ENCODE measurements at places on chromosomes 6 and 20.
A peak's percentile ranks its signal among the peaks of the same experiment; 100 is the strongest.

DNA sequence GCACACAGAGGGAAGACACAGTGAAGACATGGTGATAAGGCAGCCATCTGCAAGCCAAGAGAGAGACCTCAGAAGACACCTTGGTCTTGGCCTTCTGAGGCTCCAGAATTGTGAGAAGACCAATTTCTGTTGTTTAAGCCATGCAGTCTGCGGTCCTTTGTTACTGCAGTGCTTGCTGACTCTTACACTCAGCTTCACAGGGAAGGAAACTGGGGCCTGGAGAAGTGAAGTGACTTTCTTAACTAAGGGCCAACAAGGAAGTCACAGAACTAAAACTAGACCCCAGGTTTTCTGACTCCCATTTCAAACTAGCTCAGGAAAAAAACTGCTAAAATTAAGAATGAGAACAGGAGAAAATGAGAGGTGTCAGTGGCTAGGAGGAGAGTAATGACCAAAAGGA lies 74.3 kb downstream of the TNFRSF21 start:
- DNase-seq = no peak

- no peak for DNase-seq
Observed at GRCh38 chr20:61902221-61902869, 163.3 kb downstream of the TAF4 start.

DNA sequence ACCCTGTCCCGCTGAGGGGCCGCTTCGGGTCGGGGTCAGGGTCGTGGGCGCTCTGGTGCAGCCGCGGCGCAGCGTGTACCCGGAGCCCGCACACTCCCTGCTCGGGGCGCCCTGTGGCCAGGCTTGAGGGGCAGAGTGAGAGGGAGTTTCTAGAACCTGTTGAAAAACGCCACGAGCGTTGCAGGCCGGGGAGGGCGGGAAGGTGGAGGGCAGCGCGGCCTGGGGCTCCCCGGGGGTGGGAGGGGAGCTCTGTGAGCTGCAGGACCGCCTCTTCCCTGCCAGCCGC lies 539 bp upstream of the BHLHE23 start:
- no peak for DNase-seq

GRCh38 chr20:25553819-25554296 lies 31.5 kb downstream of the NINL start:
- DNase-seq = peak; percentile 54

GRCh38 chr20:12936020-12936419 lies 72.8 kb upstream of the SPTLC3 start:
- no peak for DNase-seq

- no peak for DNase-seq
Observed at GRCh38 chr6:16320533-16321340, 82.3 kb downstream of the GMPR start.

DNA sequence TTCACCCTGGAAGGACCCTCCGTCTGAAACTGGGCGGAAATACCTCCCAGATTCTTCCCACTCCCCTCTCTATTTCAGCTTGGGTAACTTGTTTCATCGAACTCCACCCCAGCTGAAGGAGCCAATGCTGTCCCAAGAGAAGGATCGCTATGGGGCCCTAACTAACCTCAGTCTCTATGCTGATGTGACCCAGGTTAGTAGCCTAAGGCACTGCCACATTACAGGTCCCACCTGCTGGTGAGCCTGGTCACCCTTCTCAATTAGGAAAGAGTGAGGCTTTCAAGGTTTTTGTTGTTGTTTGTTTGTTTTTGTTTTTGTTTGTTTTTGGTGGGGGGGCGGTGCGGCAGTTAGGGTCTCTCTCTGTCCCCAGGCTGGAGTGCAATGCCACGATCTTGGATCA lies 168.4 kb downstream of the OR2B2 start:
- no peak for DNase-seq

- DNase-seq = no peak
Observed at GRCh38 chr6:160305926-160306713, 42.1 kb upstream of the SLC22A3 start.

DNA sequence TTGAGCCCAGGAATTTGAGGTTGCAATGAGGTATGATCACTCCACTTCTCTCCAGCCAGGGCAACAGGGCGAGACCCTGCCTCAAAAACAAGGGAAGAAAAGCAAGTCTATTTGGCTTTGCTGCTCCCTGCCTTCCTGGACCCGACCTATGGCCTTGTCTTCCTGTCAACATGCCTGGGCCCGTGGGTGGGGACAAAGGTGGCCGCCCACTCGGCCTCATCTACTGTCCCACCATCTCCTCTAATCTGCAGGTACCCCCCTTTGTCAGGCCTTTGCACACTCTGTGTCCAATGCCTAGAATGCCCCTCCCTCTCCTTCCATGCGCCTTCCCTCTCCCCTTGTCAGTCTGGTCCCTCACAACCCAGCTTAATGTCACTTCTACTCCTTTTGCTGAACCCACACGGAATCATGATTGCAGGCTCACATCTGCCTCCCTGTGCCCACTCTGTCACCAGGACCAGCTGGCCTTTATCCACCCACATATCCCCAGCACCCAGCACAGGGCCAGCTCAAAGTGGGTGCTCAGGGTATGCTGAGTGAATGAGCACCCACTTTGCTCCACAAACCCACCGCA lies 40.3 kb downstream of the MDFI start:
- no peak for DNase-seq

- peak; percentile 27 for DNase-seq
Observed at GRCh38 chr20:15446373-15446772, 1109.0 kb upstream of the FLRT3 start.

DNA sequence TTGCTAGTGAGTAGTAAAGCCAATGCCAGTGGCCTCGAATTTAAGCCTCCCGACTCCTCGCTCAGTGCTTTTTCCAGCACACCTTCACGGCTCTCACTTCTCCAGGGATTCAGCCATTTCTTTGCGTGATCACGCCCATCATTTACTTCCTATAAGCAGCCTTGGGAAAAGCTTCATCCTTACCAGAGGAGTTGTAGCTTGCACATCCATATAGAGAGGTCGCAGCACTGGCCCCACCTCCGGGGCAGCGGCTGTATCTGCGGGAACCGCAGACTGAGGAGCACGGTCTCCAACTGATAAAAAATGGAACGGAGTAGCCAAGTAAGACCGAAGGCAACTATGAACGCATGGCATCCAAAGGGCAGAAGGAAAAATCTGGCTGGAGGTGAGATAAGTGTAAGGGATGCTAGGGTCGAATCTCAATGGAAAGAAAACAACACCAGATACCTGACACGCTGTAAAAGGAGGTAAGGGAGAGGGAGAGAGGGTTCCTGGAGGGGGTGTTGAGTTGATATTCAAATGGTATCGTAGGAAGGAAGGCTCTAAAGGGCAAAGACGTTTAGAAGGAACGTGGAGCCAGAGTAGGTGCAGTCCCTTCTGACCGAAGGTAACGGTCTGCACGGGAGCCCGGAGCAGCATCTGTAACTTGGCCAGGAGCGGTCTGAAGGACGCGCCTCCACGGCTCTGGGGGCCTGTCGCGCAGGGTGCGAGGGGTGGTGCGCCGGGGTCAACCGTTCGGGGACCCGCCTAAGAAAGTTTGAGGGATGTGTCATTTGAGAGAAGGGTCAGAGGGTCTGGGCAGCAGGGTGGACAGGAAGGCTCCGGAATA lies 640 bp downstream of the NFS1 start:
- DNase-seq = no peak

DNA sequence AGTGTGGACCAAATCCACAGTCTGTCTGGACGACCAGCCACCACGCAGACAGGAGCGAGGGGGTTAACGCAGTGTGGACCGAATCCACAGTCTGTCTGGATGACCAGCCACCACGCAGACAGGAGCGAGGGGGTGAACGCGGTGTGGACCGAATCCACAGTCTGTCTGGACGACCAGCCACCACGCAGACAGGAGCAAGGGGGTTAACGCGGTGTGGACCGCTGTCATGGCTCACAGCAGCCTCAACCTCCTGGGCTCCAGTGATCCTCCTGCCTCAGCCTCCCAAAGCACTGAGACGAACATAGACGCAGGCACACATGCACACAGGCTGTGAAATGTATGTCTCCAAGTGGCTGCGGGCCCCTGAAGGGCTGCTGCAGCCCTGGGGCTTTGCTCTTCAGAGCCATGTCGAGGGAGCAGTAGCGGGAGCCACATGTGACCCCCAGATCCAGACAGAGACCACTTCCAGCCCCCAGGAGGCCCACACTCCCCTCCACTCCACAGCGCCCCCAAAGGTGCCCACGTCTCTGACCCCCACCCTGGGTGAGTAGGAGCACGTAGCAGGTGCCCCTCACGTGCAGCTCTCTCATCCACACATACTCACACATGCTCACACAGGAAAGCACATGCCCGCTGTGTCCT lies 98.1 kb downstream of the YTHDF1 start:
- DNase-seq = no peak

GRCh38 chr6:15841937-15842726 lies 179.3 kb upstream of the DTNBP1 start:
- no peak for DNase-seq

GRCh38 chr20:47875297-47876025 lies 90.2 kb upstream of the SULF2 start:
- peak; percentile 33 for DNase-seq

DNA sequence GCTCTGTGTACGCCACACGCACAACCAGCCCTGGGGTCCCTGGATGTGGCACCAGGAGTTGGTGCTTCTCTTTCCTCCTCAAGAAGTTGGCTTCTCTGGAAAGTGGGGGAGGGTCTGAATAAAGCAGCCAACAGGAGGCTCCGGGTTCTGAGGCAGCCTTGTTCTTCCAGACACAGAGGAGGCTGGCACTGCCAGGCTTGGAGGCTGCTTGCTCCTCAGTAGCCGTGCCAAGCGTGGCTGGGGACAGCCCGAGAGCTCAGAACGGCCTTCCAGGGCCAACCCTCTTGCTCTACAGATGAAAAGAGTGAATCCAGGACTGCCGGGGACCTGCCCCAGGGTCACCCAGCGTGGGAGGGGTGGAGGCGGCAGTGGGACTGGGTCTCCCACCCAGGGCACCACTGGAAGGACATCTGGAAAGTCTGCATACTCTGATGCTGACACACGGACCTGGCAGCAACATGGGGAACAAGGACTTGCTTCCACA lies 70.4 kb downstream of the SLC22A23 start:
- no peak for DNase-seq

- no peak for DNase-seq
Observed at GRCh38 chr6:39341937-39342336, 19.4 kb upstream of the KCNK16 start.

DNA sequence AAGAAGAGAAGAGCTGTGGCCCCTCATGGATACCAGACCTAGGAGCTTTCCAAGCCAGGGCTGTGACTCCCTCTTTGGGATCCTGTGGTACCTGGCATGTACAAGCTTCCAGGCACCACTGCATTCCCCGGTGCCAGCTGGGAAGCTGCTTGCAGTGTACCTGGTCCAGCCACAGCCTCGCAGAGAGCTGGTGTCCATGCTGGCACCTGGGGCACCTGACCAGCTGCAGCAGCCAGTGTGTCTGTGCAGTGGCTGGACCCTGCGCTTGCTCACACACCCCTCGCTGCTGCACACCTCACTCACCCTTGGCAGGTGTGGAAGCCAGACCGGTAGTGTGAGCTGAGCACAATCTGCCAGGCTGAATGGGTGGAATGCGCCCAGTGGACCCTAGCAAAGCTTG lies 190.9 kb upstream of the MAN1A1 start:
- DNase-seq = no peak

DNA sequence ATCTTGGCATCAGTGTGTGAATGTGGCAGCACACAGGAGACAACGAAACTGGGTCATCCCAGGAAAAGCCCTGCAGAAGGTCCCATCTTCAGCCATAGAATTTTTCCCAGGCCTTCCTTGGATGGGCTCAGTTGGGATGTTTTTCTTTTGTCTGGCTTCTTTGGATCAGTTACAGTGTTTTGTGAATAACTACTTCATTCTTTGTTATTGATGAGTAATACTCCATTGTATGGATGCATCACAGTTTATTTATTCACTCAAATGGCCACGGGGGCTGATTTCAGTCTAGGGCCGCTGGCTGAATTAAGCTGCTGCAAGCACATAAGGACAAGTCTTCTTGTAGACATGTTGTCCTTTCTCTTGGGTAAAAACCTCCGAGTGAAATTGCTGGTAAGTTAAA lies 81.3 kb upstream of the CD93 start:
- DNase-seq = no peak

- no peak for DNase-seq
Observed at GRCh38 chr6:109118871-109119354, 23.6 kb downstream of the CEP57L1 start.

- DNase-seq = no peak
Observed at GRCh38 chr6:63572747-63573075, 431 bp downstream of the LOC128125822 start.

- DNase-seq = no peak
Observed at GRCh38 chr6:48134246-48134645, 23.2 kb upstream of the PTCHD4 start.

DNA sequence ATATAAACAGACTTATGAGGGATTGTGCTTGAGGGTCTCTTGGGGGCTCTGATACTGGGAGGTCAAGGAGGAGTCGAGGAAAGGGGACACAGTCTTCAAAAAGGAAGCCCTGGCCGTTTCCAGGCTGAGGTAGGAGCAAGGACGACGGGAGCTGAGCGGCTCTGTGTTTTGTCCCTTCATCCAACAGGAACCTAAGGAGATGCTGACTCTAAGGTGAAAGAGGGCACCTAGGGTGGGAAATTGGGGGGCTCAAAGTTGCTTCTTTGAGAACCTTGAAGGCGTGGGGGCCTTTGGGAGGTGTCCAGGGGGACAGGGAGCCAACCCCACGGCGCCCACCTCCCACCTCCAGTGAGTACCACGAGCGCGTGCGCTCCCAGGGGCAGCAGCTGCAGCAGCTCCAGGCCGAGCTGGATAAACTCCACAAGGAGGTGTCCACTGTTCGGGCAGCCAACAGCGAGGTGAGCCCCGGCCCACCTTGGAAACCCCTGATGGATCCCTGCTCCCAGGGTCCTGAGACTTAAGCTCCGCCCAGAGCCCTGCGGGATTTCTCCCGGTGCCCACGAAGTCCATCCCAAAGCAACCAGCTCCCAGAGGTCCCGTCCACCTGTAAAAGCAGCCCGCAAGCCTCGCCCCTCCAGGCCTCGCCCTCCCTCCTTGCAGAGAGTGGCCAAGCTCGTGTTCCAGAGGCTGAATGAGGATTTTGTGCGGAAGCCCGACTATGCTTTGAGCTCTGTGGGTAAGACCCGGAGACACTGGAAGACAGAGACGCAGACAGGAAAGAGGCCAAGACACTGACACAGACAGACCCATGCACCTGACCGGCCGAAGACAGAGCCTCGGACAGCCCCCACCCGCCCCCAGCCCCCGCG lies 2.9 kb downstream of the SPAG4 start:
- peak; percentile 66 for DNase-seq

GRCh38 chr6:167130712-167131684 lies 8.1 kb downstream of the CCR6 start:
- no peak for DNase-seq

DNA sequence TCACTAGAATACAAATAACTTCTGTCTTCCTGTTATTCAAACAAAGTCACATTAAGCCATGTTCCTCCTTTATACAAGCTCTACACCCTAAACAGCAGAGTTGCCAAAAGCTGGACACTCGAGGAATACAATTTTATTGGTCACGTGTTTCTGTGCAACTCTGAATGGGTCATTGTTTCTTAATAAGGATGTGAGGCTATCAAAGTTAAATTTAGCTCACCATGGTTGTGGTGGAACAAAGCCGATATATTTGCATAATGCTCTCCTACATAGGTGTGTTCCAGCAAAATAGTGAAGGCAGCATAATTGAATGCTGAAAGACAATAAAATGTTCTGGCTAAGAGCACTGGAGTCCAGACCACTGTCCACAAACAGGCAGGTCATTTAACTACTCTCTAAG lies 36.9 kb upstream of the CD2AP start:
- no peak for DNase-seq

All from ovary (tissue), 10 donors.